Stimulated activated CD8-positive, alpha-beta memory T cell treated with anti-CD3 and anti-CD28 coated beads, Interleukin-7, amount 100 ng/mL, for 4 hours (primary cell): ENCODE measurements at places on chromosomes 3 and 15.

- no peak for DNase-seq
These were observed 186.7 kb downstream of the NFKBIZ start for GRCh38 chr3:102036017-102036416.

DNA sequence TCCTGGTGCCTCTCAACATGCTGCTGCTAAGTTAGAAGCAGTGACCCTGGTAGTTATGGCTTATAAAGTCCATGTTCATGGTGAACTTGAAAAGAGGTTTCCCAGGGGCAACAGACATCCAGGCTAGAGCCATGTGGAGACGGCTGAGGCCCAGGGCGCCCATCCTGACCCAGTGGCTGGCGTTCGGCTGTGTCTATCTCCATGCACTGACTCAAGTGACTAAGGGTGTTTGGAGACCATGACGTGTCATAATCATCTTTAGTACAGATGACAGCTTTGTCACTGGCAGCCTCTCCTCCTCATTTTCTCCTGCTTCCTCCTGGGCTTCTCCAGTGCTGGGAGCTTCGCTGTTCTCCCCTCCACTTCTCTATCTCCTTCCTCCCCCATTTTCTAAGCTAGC, 287.4 kb upstream of the LYSMD4 start:
- DNase-seq = no peak

- no peak for DNase-seq
These were observed 4.8 kb downstream of the LYSMD2 start for GRCh38 chr15:51732646-51733045.

DNA sequence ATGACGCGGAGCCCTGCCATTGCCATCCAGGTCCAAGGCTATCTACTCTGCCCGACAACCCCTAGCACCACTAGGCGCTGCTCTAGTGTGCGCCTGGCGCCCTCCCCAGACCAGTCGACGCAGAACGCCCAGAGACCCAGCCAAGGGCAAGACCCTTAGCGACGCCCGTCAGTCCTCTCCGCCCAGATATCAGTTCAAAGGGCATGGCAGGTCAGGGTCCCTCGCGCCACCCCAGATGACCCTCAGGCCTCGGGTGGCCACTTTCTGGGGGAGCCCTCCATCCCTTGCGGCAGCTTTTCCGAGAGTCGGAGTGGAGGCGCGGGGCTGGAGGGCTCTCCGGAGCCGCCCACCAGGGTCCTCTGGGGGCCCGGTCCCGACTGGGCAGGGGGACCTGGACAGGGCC, 371 bp upstream of the CLSTN2 start:
- DNase-seq = no peak

DNA sequence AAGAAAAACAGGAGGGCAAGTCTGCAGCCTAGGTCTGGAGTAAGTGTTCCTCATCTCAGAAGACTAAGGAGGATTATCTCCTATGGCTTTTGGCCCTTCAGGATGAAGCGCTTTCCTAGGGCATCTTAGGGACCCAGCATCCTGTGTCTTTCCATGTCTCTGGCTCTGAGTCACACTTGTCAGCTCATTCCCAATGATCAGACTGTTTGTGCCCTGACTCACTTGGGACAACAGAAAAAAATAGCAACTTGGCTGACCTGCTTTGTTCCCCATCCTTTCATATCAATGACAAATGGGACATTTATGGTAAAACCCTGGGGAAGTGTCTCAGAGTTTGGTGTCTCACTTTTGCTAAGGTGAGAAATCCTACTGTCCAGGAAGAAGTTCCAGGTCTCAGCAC, 76.2 kb upstream of the OXTR start:
- DNase-seq = no peak

DNA sequence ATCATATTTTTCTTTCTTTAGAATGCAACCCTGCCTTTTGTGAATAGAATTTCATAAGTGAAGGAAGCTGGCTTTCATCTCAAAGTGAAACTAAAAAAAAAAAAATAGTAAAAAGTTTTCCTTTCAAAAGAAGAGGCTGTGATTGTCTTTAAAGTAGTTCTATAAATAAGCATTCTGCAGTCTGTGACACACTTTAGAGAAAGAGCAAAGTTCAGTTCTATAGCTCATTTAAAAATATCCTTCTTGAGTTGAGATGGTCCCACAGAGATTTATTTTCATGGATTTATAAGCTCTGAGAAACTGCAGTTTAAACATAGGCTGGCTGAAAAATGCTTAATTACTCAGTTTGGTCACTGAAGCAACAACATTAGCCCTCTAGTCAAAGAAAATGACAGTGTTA, 36.1 kb upstream of the CNTN6 start:
- no peak for DNase-seq

- DNase-seq = no peak
These were observed 79.2 kb downstream of the SEMA5B start for GRCh38 chr3:122948408-122948807.

GRCh38 chr3:122589297-122589696, 11.8 kb downstream of the PARP15 start:
- no peak for DNase-seq

GRCh38 chr3:17013571-17013970, 128.8 kb downstream of the PLCL2 start:
- DNase-seq = no peak

DNA sequence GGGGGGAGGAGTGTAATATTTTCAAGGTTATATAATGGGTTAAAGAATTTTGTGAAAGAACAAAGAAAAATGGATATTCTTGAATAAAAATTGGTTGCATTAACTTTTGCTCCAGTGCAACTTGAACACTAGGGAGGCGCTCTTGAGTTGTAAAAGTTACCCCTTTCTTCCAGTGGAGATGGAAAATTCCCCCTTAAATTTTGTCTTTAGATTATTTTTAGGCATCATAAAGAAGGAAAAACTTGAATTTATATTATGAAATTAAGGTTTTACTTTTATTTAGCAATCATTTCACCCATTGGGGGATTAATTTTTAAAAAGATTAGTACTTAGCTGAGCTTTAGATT, 550 bp upstream of the CHD2 start:
- no peak for DNase-seq

DNA sequence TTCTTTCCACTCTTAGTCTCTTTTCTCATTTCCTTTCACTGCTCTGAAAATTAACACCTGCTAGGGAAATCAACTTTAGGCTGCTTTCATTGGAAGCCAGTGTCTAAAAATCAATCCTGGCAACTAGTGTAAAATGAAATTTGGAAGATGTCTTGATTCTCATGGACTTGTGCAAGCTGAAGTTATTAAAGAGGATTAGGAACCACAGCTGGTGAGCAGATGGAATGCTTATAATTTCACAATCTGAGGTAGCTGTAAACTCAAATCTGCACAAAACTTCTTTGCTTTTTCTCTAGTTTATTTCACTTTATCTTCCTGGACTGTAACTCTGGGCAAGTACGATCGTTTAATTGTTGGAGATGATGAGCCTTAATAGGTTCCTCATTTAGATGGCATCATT, 175.6 kb downstream of the GHSR start:
- no peak for DNase-seq

DNA sequence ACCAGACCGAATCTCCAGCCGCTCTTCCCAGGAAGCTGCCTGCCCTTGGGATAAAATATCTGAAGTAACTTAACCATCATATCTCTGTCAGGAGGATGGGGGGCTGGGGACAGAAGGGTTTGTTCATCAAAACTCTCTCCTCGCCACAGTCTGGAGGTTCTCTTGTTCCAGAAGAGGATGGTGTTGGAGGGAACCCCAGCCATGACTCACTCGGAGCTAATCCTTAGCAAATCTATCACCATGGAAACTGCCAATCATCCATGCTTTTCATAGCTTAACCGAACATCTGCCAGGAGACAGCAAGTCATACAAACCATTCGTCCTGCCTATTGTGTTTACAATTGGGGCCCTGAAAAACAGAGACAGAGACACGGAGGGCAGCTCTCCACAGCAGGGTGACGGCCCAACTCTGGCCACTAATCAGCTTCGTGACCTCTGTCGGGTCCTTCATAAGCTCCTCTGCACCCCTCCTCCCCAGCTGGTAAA, 73.8 kb upstream of the HEG1 start:
- no peak for DNase-seq

- peak; percentile 58 for DNase-seq
These were observed at the start of gene C3orf33 for GRCh38 chr3:155805802-155806618. C3orf33 (minus strand) TSS chr3:155806278; CDS start chr3:155806252, 26 bp downstream.

- DNase-seq = no peak
These were observed 32.6 kb downstream of the CCNB2 start for GRCh38 chr15:59137566-59137965.

- DNase-seq = no peak
These were observed 109.4 kb upstream of the MBNL1 start for GRCh38 chr3:152159328-152159727.
